Fibroblast of lung (primary cell): ENCODE measurements at places on chromosomes 3 and 15. TPM values are rescaled to one million over a fixed set of nuclear protein-coding genes. Genes with fewer than 3 reads are reported as not detected.

DNA sequence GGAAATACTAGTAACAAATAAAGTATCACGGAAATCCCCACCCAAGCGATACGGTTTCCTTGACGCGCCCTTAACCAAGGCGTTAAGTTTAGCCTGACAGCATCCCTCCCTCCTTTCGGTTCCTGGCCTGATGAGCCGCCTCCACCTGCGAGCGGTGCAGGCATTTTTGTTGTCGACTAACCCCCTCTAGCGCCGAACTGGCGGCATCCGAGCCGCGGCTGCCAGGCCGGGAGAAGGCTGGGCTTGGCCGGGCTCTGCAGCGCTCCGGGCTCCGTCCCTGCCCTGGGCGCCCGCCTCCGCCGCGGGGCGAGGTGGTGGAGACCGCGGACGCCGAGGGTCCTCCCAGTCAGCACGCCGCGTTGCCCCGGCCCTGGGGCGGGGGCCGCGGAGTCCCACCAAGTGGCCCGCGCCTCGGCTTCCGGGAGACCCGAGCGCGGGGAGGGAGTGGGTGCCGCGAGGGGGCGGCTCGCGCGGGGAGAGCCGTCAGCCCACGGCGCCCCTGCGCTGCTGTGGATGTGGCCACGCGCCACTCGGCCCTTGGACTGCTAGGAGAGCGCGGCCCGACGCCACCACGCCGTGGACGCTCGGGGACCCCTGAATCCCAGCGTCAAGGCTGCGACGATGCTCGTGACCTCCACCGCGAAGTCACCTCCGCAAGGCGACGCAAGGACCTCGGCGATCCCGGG, 1.1 kb upstream of the EPHA6 start:
- peak; percentile 62 for DNase-seq

- DNase-seq: no peak
Measured at GRCh38 chr15:99404454-99404853, 153.2 kb downstream of the LRRC28 start.

GRCh38 chr3:195897081-195897852, 11.1 kb downstream of the TNK2 start:
- DNase-seq: peak; percentile 51

DNA sequence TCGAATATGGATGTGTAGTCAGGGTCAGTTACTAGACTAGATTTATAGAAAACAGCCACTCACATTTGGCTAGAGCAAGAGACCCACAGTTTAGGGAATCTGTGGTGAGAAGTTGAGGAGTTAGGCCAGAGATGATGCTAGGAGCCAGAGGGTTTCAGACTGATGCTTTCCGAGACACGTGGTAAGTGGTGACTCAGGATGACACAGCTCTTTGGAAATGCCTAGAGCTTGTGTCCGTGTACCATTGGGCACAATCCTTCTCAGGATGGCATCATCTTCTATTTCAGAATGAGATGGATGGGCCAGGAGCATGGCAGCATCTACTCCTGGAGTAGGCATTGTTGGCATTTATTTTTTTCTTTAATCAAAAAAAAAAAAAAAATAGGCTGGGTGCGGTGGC, 28.5 kb downstream of the PTPRG start:
- DNase-seq: peak; percentile 79

DNA sequence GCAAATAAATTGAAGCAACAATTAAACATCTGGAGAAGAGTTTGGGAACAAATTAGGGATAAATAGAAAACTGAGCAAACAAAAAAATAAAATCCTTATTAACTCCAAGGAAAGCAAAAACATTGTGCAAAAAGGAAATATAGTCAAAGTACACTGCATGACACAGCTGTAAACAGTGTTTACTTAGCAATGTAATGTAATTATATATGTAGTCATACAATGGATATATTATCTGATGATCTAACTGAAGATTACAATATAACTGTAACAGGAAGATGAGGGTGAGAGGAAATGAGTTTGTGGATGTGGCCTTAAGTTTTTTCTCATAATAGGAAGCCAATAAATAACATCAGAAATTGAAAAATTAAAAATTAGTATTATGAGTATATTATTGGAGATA, 42.5 kb downstream of the SCN10A start:
- no peak for DNase-seq

- peak; percentile 64 for DNase-seq
Measured at GRCh38 chr3:139519998-139520737, 19.4 kb downstream of the RBP1 start.

DNA sequence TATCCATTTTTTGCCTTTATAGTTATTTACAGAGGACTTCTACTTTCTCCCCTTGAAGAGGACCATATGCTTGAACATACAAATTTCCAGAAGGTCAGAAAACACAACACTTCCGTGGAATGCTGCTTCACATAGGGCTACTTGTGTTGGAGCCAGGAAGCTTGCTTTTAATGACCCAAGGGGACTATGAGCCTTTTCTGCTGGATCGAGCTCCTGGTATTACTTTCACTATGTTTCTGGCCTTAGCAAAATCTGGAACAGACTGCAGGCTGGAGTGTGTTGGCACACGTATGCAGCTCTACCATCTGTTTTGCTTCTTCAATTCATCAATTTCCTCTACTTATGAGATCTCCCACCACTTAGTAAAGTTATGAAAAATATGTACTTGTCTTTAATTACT, 69.3 kb upstream of the CBLB start:
- DNase-seq: peak; percentile 59

DNA sequence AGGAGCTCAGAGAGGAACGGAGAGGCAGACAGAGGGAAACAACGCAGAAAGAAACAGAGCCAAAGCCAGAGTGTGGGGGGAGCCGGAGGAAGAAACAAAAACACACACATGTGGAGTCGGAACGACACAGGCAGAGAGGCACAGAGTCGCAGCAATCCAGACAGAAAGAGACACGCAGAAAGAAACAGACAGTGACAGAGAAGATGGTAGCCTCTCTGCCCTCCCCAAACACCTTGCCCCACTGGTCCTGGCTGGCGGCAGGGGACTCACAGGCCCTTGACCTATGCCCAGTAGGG, 1.7 kb downstream of the NCKIPSD start:
- no peak for DNase-seq

TEX55 gene
- total RNA-seq: not detected in 2 replicates

NR2F2 gene
- 9.2 and 15.7 TPM in 2 replicates for total RNA-seq

SYNPR gene
- not detected in 2 replicates for total RNA-seq

NEK10 gene
- 16.4 and 23.0 TPM in 2 replicates for total RNA-seq

ONECUT1 gene
- under 0.01 TPM in 1 of 2 replicates, not detected in the other for total RNA-seq

ZPLD1 gene
- total RNA-seq: 0.17 TPM in 1 of 2 replicates, not detected in the other
